GM23248 (cell line): ENCODE measurements at places on chromosomes 11 and 22. TPM values are rescaled to one million over a fixed set of nuclear protein-coding genes. Genes with fewer than 3 reads are reported as not detected.
A peak's percentile ranks its signal among the peaks of the same experiment; 100 is the strongest.

The PKNOX2 gene
- 0.51 and 0.76 TPM in 2 replicates for total RNA-seq

The UPK2 gene
- total RNA-seq: not detected in 2 replicates

The DMC1 gene
- 3.7 and 11.8 TPM in 2 replicates for total RNA-seq

The HTR3A gene
- total RNA-seq: not detected in 2 replicates

The SLC22A6 gene
- total RNA-seq: not detected in 2 replicates

The DDX25 gene
- not detected in 2 replicates for total RNA-seq

The ZPR1 gene
- total RNA-seq: 30.8 and 34.9 TPM in 2 replicates

GRCh38 chr11:61760946-61761345 is 8.5 kb downstream of the MYRF start:
- DNase-seq: no peak

DNA sequence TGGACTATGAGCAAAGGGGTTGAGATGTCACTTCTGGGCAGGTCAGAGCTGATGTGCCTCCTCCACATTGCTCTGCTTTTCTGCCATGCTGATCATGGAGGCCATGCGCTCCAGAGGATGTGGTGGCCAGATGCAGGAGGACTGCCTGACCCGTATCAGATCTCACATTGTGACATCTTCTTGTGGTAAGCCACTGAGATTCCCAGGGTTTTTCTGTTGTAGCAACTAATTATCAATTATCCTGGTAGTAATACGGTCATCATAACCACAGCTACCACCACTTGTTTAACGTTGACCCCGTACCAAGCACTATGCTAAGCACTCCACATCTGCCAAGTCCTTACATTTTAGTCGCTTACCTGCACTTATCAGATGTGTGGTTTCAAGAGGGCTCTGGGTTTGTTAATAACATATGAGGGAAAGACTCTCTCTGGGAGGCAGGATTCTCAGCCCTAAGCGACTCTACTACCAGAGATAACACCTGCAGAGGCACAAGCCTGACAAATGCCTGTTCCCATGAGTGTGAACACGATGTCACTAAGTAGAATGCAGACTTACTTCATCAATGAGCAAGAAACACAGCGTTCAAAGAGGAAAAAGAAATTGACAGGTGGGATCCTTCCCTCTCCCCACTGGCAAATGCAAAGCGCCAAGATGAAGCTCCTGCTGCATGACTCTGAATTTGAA is 63.6 kb upstream of the TIMP3 start:
- DNase-seq: no peak

DNA sequence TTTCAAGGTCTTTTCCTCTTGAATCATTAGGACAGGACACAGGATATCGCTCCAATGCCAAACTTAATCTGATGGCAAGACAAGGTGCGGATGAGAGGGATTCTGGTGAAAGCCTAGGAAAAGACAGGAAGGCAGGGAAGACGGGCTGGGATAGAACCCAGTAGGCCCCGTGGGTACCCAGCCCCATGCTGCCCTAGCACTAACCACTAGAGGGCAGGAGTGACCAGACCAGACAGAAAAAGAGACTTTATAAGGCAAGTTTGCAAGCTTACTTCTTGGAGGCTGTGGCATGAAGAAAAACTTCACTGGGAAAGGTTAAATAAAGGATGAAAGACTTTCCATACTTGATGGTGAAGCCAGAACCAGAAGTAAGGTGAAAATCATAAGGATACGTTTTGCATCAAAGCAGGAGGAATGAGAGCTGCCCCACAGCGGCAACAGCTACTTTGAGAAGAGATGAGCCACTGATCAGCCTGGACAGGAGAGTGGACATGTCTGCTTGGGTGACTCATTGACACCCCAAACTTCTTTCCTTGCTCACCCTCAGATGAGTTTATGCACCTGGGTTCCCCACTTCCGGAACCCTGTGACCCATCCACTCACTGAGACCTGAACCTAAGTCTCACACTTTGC is 39.8 kb downstream of the SYN3 start:
- DNase-seq: peak; percentile 65

DNA sequence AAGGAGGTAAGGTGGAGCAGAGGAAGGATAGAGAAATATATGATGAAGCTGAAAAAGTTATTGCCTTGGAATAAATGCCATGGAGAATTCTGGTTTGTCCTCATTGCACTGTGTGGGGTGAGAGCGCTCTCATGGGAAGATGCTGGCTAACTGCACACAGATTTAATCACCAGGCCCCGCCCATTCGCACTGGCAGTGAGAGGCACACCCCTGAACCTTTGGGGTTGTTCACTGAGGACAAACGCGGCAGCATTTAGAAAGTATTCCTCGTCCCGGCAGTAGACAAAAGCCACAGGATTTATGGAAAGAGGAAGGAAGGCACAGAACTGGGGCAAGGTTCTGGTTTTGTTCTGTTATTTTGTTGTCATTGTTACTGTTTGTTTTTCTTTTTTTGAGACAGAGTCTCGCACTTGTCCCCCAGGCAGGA is 70.2 kb downstream of the MED15 start:
- peak; percentile 49 for DNase-seq
